Left lobe of liver (tissue), 2 donors: ENCODE measurements at places on chromosomes 12 and 14.

DNA sequence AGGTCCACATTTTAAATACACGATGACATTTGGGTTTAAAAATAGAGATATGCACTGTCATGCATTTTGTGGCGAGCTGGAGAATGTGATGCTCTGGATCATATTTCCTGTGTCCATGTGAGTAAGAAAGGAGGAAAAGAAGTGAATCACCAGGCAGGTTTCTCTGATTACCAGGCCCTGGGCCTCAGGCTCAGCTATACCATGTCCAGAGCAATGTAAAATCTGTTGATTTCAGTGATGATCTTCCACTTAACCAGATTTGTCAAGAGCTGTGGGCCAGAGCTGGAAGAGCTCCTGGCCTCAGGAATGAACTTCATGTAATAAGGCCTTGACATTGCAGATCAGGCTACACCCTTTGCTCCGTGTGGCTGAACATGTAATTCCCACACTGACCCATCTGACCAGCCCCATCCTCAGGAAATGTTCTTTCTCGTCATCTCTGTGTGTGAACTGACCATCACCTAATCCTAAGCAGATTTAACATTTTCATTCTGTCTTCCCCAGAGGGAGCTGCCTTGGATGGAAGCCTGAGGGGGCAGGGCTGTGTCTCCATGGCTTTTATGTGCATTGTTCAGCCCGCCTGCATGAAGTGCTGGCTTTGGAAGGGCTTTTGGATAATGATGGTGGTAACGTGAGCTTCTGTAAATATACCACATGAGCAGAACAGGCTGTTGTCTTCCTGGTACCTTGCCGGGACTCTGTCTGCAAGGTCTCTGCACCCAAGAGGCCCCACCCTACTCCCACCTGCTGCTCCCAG is 54.5 kb downstream of the CRACR2A start:
- no peak for DNase-seq

DNA sequence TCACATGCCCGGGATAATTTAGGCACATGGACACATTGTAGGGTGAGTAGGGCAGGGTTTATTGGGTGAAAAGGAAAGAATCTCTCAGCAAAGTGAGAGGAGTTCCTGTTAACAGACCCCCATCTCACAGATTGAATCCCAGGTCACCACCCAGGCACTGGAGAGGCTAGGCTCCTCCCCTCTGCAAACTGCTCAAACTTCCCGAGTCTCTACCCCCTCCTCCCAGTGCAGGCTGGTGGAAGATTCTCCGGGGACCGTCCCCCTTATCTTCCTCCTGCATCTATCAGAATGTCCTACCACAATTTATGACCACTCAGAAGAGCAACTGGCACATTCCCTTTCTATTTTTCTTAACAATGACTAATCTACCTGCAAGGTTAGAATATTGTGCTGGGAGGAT is 126.0 kb downstream of the NTF3 start:
- DNase-seq: no peak

GRCh38 chr12:5520037-5520436 is 88.1 kb downstream of the NTF3 start:
- DNase-seq: no peak

DNA sequence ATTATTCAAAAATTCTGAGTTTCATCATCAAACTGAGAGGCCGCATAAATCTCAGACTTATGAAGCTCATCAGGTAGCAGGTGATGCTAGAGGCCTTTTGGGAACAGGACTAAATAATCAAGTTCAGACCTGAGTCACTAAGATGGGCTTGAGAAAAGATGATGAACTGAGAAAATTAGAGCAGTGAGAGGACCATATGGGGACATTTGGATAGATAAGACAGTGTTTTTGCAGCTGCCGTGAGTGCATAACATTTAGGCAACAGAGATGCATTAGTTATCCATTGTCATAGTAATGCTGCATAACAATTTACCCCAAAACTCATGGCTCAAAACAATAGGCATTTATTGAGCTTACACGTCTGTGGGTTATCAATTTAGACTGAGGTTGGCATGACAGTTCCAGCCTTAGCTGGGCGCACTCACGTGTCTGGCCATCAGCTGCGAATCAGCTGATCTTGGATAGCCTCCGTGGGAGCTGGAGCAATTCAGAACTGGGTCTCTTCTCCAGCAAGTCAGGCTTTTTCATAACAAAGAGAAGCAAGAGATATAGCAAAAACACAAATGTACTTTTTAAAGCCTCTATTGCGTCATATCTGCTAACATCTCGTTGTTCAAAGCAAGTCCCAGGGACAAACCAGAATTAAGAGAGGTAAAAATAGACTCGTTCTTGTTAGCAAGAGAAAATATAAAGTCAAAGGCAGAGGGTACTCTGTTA is 72.8 kb downstream of the CAPZA3 start:
- no peak for DNase-seq

GRCh38 chr12:68482014-68482413 is 128.7 kb upstream of the RAP1B start:
- DNase-seq: no peak

DNA sequence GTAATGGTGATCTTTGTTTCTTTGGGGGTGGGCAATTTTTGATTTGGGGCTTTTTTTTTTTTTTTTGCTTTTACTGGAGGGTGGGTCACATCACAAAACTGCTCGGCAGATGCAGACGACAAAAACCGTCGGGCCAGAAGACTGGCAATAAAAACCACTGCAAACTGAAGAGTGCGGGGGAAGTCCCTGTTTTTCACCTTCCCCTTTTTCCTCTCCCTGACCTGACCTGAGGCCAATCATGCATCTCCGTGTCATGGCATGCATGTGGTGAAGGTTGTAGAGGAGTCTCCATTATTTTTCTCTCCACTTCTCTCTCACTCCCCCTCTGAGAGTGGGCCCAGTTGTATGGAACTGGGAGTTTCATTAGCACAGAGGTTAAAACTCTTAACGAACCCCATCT is 57.5 kb downstream of the AP5M1 start:
- no peak for DNase-seq

DNA sequence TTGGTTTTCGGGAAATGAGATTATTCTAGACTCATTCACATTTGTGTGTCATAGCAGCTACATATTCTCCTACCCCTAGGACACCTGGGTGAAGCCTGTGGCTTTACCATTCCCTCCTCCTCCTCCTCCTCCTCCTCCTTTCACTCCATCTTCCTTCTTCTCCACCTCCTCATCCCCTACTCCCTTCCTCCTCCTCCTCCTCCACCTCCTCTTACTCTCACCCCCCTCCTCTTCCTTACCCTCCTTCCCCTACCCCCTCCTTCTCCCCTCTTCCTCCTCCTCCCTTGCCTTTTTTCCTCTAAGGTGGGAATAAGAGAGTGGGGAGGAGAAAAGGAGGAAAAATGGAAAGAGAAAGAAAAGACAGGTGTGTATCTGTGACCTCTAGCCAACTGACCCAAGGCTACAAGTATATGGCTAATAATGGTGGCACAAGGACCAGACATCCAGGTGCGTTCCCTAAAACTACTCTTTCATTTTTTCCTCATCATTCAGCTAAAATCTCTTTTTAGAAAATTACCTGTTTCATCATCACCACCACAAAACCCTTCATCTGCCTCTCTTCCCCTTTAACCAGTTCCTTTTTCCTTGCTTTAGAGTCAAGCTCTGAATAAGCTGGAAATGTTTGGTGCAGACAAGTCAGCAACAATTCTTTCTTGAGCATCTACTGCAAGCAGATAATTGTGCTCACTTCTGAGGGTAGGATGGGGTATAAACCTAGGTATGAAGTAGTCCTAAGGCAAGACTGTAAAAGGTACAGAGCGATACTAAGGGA is 149.8 kb upstream of the FOXN3 start:
- no peak for DNase-seq

DNA sequence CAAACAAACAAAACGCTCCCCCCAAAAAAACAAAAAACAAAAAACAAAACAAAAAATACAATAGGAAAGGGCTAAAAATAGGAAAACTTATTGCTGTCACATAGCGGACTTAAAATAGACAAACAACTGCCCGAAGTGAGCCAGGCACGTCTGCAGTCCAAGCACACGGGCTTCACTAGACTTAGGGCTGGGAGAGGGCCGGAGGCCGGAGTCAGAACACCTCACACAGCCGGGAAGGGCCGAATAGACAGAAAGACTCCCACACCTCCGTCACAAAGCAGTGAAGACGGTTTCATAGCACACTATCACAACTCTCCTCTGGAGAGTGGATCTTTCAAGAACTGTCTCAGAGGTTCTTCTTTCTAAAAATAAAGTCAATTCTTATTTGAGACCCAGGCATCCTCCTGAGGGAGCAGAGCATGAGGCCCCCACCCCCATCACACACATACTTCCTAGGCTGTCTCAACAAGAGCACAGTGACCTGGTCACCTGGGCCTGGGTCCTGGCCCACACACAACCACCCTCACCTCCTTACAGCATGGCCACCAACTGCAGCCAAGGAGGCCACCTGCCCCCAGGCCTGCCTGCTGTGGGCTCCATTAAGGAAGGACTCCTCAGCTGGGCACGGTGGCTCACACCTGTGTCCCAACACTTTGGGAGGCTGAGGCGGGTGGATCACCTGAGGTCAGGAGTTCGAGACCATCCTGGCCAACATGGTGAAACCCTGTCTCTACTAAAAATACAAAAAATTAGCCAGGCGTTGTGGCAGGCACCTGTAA is 6.7 kb downstream of the BAG5 start:
- no peak for DNase-seq

GRCh38 chr12:8449355-8449859 is 6.4 kb upstream of the CLEC6A start:
- DNase-seq: no peak

GRCh38 chr14:62308891-62309290 is 546.7 kb downstream of the SNAPC1 start:
- DNase-seq: no peak

DNA sequence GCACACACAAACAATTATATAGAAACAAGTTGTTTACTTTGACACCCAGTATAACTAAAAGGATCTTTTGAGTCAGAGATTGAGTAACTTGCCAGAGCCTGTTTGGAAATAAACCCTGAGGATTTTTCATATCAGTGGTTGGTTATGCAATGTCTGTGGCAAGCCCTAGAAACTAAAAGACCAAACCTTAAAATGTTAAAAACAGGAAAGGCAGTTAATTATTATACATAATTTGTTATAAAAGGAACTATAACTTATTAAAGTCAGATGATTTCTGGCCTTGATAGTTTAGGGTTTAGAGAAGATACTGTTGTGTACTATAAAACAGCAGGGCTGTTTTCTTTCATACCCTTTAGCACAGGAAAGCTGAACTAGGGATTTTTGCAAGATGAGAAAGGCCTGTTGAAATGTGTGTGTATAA is 44.1 kb downstream of the PSEN1 start:
- DNase-seq: no peak

DNA sequence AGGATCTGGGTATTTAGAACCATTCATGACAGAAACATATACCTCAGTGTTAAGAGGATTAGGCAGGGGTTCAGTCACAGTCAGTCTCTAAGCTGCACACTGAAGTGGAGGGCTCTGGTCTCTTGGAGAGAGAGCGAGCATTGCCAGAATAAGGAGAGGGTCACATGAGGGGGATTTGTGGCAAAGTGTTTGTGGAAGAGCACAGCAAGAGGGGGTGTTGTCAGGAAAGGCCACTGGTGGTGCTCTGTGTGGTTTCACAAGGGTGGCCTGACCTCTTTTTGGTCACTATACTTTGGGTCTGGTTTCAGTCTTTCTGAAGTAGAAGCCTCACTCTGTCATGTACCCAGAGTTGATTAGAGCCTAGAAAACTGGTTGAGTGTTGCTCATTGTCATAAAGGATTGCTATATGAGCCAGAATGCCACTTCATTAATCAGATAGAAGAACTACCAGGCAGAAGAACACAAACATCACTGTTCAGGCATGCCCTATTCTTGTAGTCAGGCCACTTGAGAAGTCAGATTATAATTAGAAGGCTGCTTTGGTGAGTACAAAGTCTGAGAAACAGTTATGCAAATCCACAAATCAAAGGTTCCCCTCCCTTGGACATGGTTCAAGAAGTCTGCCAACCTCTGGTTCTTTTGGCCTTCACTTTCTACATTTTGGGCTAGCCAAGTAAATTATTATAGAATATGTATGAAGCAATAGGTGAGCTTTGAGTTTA is 8.4 kb downstream of the TMEM19 start:
- no peak for DNase-seq

DNA sequence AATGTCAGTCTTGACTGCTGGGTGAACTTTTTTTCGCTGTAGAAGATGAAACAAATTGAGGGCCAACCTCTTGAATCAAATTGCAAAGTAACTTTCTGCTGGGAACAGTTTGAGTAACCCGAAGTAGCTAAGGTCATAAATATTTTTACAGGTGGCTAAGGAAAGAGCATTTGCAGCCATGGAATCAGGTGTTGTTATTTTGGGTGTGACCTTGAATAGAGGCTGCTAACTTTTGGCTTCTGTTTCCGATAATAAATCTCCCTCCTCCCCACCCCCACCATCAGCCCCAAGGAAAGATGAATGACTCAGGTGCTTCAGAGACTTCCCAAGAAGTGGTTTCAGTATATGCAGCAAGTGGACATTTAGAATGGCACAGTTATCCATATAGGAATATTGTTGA is 571.7 kb downstream of the DIO2 start:
- DNase-seq: no peak

DNA sequence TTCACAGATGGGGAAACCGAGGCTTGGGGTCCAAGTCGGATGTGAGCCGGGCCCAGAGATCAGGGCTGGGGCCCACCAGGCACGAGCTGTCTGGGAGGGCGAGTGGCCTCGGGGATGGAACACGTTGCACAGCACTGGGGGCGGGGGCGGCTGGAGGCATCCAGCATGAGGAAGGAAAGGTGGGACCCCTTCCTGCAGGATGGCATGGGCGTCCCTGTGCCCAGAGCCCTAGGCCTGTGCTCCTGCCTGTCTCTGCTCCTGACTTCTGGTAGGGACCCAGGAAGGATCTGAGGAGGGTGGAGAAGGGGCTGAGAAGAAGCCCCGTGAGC is 183.4 kb downstream of the KIF26A start:
- no peak for DNase-seq

DNA sequence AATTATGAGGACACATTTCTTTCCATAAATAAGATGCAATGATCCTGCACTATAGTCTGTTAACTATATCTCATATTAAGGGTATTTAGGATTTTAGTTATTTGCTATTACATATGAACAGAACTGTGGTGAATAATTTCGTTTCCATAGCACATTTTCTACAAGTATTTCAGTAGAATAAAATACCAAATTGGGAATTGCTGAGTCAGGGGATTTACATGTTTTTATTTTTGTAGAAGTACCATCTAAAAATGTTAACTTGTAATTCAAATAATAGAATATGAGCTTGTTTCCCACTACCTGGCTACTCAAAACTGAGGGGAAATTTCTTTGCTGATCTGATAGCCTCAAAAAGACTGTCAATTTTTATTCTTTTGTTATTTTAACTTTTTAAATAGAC is 124.1 kb downstream of the SCAF11 start:
- DNase-seq: no peak

- no peak for DNase-seq
Observed at GRCh38 chr12:19639781-19640415, 200.6 kb downstream of the AEBP2 start.

DNA sequence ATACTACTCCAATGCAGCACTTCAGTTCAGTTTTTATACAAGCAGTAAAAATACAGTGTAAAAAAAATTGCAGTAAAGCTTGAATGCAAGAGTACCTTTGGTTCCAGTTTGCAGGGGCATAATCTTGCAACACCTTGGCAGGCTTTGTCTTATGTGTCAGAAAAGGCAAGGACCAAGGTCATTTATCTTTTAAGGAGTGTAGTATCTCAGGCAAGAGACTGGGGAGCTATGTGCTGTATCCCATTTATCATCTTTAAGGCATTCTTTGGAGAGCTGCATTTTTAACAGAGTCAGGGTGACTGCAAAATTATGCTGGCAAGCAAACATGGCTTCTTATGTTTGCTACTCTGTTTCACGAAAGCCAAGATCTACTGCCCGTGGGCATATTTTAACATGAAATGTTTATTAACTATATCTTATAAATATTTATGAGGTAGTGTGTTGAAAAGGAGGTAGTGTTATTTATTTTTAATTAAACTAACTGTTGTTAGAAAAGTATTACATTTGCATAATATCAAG is 14.8 kb upstream of the DLGAP5 start:
- DNase-seq: no peak
